Coronary artery (tissue), 2 donors: ENCODE measurements at places on chromosomes 13 and 19.

DNA sequence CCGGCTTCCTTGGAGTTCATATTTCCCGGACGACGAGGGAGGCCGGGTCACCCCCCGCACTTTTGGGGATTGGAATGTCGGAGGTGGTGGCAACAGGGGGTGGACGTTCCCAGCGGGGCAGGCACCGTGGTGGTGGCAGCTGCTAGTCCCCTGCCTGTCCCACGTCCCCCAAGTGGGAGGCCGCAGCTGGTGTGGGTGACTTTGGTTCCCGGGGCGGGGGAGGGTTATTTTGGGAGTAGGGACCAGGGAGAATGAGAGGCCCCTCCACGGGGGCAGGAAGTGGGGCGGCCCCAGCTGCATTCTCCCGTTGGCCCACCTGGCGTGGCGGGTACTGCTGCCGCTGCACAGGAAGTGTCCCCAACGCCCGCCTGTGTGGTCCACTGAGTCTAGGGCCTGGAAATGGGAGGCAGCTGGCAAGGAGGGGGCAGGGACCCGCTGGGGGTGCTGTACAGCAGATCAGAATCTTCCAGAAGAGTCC lies 11.1 kb upstream of the PLIN3 start:
- no peak for DNase-seq

GRCh38 chr19:48502350-48503018 lies 9.2 kb downstream of the LMTK3 start:
- peak; percentile 67 for DNase-seq

- DNase-seq = peak; percentile 78
Measured at GRCh38 chr13:110307767-110308655, 927 bp downstream of the COL4A2 start.

DNA sequence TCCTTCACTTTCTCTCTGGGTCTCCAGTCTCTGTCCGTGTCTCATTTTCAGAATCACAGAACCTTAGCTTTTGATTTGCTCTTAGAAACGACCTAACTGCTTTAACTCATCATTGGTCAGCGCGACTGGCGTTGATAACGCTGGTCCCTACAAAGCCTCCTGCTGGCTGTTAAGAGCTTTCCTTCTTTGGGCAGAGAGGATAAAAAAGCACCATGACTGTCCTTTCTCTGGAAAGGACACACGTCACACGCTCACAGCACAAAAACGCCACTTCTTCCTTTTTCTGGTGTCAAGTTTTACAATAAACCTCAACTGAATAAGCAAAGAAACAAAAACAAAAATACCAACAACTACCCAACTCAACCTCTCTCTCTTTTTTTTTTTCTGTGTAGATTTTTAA lies 1.7 kb upstream of the KLK12 start:
- no peak for DNase-seq

DNA sequence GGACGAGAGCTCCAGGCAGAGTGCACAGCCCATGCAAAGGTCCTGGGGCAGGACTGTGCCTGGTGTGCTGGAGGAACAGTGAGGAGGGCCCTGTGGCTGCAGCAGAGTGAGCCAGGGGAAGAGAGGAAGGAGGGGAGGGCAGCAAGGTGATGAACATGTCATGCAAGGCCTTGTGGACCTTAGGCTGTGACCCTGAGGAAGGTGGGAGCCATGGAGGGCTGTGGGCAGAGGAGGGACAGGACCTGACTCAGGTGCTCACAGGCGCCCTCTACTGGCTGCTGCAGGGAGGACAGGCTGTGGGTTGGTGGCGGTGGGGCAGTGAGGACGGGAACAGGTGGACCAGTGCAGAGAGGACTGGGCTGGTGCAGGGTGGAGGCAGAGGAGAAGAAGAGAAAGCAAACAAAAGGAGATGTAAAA lies 170.3 kb downstream of the PTPRS start:
- no peak for DNase-seq

DNA sequence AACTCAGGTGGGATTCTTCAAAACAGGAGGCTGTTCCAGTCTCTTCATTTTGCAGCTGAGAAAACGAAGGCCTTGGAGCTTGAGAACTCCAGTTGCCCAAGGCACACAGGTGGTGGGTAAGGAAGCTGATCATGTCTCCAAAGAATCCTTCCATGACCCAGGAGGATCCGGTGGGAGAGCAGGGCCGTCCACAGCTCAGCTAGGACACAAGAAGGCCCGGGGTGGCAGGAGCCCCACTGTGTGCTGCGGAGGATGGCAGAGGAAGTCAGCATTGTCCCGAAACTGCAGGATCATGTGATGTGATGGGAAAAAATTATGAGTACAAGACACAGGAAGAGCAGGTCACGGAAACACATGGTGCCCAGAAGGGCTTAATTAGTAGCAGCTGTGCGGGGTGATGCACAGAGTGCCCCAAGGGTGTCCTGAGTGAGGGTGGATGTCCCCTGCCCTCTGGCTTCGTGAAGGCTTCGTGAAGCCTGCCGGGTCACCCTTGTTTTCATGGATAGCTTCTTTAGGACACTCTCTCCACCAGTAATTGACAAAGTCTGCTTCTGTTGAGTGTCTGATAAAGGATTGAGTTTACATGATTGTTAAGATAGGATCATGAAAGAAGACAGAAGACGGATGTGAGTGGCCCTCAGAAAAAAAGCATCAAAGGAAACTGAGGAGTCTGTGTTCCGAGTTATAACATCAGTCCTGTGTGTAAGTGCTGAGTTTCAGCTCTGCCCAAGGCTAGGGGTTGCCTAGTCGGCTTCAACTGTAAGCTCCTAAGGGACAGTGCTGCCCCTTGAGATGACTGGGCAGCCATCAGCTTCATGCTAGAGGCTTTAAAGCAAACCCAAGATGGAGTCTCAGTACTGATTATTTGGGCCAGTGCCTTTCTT lies 33.8 kb upstream of the SACS start:
- DNase-seq = no peak

DNA sequence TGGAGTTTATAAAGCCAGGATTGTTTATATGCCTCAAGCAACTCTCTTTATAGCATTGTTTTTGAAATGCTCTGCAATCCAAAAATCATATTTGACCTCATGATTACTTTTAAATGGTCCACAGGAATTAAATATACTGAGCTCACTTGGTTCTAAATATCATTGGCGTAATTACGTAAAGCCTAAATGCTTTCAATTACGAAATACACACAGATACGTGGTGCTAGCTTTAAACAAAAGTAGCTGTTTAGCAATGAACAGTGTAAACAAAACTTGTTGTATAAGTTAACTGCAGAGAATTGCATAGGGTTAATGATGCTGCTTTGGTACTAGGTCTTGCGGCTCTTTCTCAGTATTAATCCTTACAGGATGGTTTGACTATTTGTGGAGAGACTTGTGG lies 346.6 kb downstream of the COG6 start:
- DNase-seq = no peak
